ENCODE measurements at places on chromosomes 5 and 9. TPM values are rescaled to one million over a fixed set of nuclear protein-coding genes. Genes with fewer than 3 reads are reported as not detected.
A peak's percentile ranks its signal among the peaks of the same experiment; 100 is the strongest.

GRCh38 chr9:135790850-135791249, 88.9 kb downstream of the KCNT1 start:
- H3K4me1 ChIP-seq, result no peaks in the 10 kb centered on the region
- no peak overlapping the region for H3K27ac ChIP-seq
- no peak overlapping the region for H3K4me3 ChIP-seq

GRCh38 chr5:107570805-107571531, 99.8 kb downstream of the EFNA5 start:
- peak overlapping the region; percentile 84 for H3K27ac ChIP-seq
- no peaks in the 10 kb centered on the region for H3K27me3 ChIP-seq
- DNase-seq, result peak; percentile 55

GRCh38 chr5:91487420-91487819, 104.3 kb upstream of the ARRDC3 start:
- no peak overlapping the region for H3K4me3 ChIP-seq
- no peak for DNase-seq
- no peaks in the 10 kb centered on the region for H3K27me3 ChIP-seq
- no peak overlapping the region for H3K27ac ChIP-seq
- H3K36me3 ChIP-seq, result no peaks in the 10 kb centered on the region

DNA sequence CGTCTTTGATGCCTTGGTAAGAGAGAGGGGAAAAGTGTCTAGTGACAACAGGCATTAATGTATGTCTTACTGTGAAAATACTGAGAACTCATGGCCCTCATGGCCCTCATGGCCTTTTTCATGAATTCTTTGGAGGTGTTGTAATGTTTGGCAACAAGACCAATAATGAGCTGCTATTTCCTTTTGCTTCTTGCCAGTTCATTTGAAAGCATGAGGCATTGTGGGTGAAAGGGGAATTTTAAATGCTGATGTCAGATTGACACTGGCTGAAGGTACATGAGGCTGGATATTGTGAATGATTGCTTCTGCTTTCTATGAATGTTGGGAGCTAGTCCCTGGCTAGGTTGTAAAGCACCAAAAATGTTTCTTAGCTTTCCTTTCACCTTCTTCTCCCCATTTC, 79.2 kb downstream of the DOCK2 start:
- H3K27me3 ChIP-seq, result no peaks in the 10 kb centered on the region
- H3K4me3 ChIP-seq, result no peak overlapping the region
- DNase-seq, result no peak

- peak overlapping the region; percentile 90 for H3K4me3 ChIP-seq
- peak overlapping the region; percentile 84 for H3K27ac ChIP-seq
- peaks cover 14% of the 10 kb centered on the region for H3K27me3 ChIP-seq
- H3K36me3 ChIP-seq, result no peaks in the 10 kb centered on the region
Measured at GRCh38 chr5:116573279-116573701, 1.3 kb downstream of the SEMA6A start.

DNA sequence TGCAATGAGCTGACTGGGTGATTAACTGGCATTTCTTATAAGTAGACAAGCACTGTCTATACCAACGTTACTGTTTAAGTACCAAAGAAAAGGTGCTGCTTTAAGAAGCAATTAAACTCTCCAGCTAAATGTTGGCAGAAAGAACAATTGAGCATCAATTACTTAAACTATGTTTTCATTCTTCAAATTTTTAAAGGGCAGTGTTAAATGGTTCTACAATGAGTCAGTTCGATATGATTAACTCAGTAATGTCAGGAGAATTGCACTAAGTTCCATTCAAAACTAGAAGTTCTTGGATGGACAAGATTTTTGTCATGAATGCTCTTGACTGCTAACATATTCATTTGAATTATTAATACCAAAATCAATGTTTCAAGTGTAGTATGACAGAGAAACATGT, 593.7 kb downstream of the DNAH5 start:
- H3K36me3 ChIP-seq, result no peaks in the 10 kb centered on the region
- no peak for DNase-seq
- H3K4me1 ChIP-seq, result no peaks in the 10 kb centered on the region

GRCh38 chr9:98427491-98427890, 172.0 kb upstream of the TBC1D2 start:
- no peaks in the 10 kb centered on the region for H3K36me3 ChIP-seq
- no peaks in the 10 kb centered on the region for H3K27me3 ChIP-seq
- H3K4me1 ChIP-seq, result no peaks in the 10 kb centered on the region
- no peak for DNase-seq

DNA sequence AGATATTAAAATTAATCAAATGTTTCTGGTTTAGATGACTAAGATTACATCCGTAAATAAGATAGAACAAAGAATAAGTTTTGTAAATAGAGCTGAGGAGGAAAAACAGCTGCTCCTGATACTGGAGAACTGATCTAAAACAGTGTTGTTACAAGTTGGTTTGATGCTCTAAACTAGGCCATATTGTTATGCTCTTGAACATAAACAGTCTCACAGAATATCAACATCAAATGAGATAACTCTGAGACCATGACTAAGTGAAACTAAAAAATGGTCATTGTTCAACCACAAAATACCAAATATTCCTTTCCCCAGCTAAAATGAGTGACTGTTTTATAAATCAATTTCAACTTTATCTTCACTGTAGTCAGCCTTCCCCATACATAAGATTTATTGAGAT, 16.5 kb upstream of the SRFBP1 start:
- no peaks in the 10 kb centered on the region for H3K36me3 ChIP-seq
- H3K27me3 ChIP-seq, result no peaks in the 10 kb centered on the region
- DNase-seq, result no peak
- no peak overlapping the region for H3K4me3 ChIP-seq

DNA sequence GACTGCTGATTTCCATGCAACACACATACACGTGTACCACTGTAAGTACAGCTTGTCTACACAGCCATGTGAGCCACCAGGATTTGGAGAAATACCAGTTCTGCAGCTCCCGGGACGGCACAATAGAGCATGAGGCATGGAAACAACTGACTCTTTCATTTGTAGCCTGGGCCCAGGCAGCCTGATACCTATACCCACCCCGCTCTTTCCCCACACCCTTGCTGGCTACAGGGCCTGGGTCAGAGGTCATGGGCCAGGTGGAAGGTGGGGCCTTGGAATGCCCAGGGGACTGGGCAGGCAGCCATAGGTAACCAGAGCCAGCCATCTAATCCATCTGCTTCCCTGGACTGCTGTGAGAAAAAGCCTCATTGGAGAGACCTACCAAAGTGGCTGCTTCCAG, 39.0 kb upstream of the ZSWIM6 start:
- H3K36me3 ChIP-seq, result no peaks in the 10 kb centered on the region
- no peak overlapping the region for H3K4me3 ChIP-seq
- DNase-seq, result peak; percentile 60
- no peaks in the 10 kb centered on the region for H3K27me3 ChIP-seq

- no peaks in the 10 kb centered on the region for H3K36me3 ChIP-seq
- DNase-seq, result no peak
- H3K4me3 ChIP-seq, result peak overlapping the region; percentile 22
- H3K27me3 ChIP-seq, result no peaks in the 10 kb centered on the region
Measured at GRCh38 chr5:54470128-54470527, 14.6 kb downstream of the HSPB3 start.

PTGES gene
- total RNA-seq, result 0.75 TPM

PCDHA8 gene
- total RNA-seq, result 1.2 TPM

COMMD10 gene
- total RNA-seq, result 24.3 TPM
